ENCODE measurements at places on chromosomes 3 and 15. TPM values are rescaled to one million over a fixed set of nuclear protein-coding genes. Genes with fewer than 3 reads are reported as not detected.

DNA sequence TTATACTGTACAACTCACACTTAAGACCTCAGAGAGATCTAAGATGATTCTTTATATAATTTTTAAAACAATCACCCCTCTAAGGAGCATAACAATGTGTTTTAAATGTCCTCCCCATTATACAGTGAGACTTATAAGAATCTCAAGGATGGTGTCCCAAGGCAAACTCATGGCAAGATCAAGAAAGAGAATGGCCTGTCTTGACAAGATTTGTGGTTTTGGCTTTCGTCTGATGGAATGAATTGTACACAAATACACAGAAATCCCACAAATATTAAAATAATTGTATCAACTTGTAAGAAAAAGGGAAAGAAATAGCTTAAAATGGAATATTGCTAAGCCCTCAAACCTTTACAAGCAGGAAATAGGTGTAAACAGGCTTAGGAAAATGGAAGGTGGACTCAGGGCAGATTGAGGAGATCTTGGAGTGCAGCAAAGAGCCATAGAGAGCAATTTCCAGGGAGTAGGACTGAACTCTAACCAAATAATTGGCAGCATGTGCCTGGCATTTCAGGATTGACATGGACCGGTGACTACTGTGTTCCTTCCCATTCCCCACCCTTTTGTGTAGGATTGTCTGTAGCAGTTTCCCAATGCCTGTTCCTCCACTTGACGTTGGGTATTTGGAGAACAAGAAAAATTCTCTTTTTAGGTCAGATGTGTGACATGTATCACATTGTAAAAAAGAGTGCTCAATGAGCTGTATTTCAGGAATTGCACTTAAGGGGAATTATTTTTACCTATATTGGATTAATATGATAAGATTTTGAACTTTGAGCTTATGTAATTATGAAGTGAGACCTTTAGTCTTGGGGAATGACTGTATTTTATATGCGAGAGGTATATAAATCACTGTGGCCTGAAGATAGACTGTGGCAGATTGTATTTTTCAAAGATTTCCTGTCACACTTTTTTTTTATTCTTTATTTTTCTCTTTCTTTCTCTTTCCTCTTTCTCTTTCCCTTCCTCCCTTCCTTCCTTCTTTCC lies 317.8 kb upstream of the SLITRK3 start:
- no peaks in the 10 kb centered on the region for H3K4me1 ChIP-seq
- H3K27ac ChIP-seq = no peak overlapping the region
- H3K36me3 ChIP-seq = no peaks in the 10 kb centered on the region
- no peak overlapping the region for H3K4me3 ChIP-seq
- DNase-seq = no peak
- no peaks in the 10 kb centered on the region for H3K27me3 ChIP-seq

DNA sequence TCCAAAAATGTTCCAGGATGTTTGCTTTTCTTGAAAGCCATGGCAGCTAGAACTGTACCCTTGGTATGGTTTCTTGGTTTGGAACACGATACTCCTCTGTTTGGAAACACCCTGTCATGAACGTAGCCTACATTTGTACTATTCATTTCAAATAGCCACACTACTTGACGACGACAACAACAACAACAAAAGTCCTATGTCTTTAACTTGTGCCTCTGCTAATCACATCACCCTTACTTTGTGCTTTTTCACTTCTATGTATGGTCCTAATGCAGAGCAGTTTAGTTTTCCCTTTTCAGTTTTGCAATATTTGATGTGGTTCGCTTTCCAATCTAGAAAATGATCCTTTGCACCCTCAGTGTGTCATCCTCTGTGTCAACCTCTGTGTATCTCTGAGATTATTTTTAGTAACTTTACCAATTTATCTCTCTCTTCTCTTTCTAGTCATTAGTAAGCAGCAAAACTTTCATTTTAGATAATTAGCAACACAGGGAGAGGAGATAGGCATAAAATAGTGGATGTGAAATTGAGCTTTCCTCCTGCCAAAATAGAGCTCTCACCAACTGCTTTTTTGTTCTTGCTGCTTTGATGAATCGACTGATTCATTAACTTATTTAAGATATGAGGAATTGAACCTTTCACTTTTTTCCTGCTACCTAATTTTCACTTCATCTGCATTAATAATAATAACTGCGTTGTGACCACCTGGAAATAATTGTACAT lies 44.1 kb upstream of the TP63 start:
- H3K4me3 ChIP-seq = no peak overlapping the region
- H3K4me1 ChIP-seq = no peaks in the 10 kb centered on the region
- H3K36me3 ChIP-seq = no peaks in the 10 kb centered on the region
- no peaks in the 10 kb centered on the region for H3K27me3 ChIP-seq
- DNase-seq = no peak
- H3K27ac ChIP-seq = no peak overlapping the region

- H3K4me1 ChIP-seq = no peaks in the 10 kb centered on the region
- H3K36me3 ChIP-seq = no peaks in the 10 kb centered on the region
- no peaks in the 10 kb centered on the region for H3K27me3 ChIP-seq
- DNase-seq = no peak
- H3K27ac ChIP-seq = no peak overlapping the region
These were observed 1233.1 kb downstream of the OTOL1 start for GRCh38 chr3:162729686-162730085.

GRCh38 chr3:194871864-194872668 lies 186.4 kb downstream of the FAM43A start:
- H3K27me3 ChIP-seq = no peaks in the 10 kb centered on the region
- DNase-seq = no peak
- H3K4me1 ChIP-seq = peaks cover 10% of the 10 kb centered on the region
- H3K27ac ChIP-seq = peak overlapping the region; percentile 67

DNA sequence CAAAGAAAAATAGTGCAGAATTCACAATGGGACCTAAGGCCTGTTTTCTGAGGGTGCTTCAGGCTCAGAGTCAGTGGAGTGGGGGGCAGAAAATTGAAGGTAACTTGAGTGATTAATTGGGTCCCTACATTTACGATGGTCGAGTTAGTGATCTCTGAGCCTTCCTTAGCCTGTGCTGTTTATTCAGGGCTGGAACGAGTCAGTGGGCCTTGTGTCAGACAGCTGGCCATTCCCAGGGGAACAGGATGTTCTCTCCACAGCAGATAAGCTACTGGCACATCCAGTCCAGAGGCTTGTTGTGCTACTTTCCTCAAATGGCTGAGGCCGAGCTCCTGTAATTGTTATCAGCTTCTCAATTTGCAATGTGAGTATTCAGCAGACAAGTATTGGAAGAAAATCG lies 29.2 kb upstream of the CNTN3 start:
- DNase-seq = no peak
- H3K4me3 ChIP-seq = no peak overlapping the region
- no peaks in the 10 kb centered on the region for H3K27me3 ChIP-seq
- peak overlapping the region; percentile 26 for H3K27ac ChIP-seq
- no peaks in the 10 kb centered on the region for H3K36me3 ChIP-seq

CLDN18 gene
- total RNA-seq = not detected

PSTPIP1 gene
- total RNA-seq = 11.0 TPM

ATP6V1A gene
- 48.6 TPM for total RNA-seq

Data from breast epithelium (tissue), 4 donors.